Activated CD8-positive, alpha-beta memory T cell treated with anti-CD3 and anti-CD28 coated beads for 1 hour (primary cell): ENCODE measurements at places on chromosomes 13 and 19.

- no peak for DNase-seq
These were observed 3.7 kb downstream of the RAB11B start for GRCh38 chr19:8393871-8394250.

DNA sequence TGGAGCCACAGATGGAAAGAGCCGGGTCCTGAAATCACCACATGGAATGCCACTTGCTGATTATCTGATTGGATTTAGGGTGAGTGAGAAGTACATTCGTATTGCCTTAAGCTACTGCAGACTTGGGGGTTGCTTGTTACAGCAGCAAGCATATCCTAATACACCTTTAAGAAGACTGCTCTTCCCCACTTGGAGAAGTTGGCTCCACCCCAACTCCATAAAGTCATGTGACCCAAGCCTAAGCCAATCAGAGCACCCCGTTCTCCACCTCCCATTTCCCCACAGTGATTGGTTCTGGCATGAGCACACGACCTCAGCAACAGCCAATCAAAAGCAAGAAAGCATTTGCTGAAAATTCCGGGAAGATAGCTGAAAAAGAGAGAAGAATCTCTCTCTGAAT, 23.1 kb downstream of the CACNA1A start:
- no peak for DNase-seq

DNA sequence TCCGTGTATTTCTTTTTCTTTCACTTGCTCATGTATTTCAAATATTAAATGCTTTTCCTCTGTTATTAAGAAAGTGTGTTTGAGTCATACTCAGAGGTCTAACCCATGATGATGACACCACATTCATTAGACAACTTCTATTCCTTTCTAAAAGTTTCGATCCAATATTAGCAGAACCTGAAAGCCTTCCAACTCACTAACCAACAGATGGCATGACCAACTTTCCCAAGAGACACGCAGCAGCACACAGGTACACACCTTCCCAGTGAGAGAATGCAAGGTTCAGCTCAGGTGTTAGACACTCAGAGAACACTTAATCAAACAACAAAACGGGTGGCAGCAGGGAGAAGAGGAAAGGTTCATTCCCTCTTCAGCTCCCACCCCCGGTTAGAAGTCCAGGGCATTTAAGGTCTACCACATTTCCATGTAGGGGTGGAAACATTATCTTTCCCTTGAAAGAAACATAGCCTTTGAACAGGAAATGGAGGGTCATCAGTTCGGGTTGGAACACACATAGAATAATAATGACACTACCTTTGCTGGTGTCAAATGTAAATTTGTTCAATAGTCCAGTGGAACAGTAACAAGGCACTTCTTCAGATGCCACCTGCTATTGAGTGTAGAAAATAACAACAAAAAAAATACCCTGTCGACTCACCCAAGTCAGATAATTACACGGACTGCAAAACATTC, 404.2 kb downstream of the COG6 start:
- no peak for DNase-seq

GRCh38 chr13:98490195-98490836, 86.6 kb downstream of the STK24 start:
- no peak for DNase-seq

GRCh38 chr13:82147526-82147925, 1734.7 kb downstream of the SLITRK1 start:
- no peak for DNase-seq

DNA sequence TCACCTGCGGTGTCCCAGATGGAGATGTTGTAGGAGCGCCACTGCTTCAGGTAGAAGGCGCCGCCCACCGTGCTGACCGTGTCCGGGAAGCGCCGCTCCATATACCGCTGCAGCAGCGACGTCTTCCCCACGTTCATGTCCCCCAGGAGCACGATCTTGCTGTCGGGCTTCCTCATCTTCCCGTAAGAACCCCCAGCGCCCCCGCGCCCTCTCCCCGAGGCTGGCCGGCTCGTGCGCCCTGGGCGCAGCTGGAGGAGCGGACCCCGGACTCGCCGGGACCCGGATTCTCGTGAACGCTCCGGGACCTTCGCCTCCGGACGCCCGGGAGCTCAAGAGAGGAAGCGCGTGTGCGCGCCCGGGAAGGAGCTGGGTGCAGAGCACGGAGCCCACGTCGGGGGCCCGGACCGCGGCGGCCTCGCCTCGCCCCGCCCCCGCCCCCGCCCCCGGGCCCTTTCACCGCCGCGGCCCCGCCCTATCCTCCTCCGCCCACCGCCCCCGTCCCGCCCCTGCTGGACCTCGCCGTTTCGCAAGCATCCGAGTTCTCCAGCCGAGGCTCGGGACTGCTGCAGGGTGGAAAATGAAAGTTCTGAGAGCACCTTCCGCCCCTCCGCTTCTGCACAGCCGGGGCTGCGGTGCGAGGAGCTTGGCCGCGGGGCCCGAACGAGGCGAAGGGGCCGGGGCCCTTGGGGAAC, at the start of gene RAB20:
Gene RAB20, minus strand, starts transcription at position 379 of the 692 bp plus-strand sequence. Its CDS starts 203 bp downstream, at position 176.
- DNase-seq, result peak; percentile 4

DNA sequence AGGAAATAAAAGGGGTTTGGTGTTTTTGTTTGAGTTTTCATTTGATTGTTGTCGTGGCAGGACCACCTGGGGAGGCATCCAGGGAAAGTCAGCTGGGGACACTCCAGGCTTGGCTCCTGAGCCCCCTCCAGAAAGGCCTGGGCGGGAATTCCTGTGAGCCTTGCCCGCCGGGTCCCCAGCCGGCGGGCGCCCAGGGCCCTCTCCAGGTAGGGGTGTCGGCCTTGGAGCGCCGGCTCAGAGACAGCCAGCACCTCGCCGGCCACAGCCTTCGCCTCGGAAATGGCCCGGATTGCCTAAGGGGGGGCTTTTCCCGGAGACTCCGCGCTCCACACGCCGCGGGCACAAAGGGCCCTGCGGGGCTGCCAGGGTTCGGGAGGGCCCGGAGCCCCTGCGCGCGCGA, 125.0 kb downstream of the TNFRSF19 start:
- no peak for DNase-seq

- DNase-seq, result no peak
These were observed 19.1 kb downstream of the LRCH1 start for GRCh38 chr13:46571909-46572595.

DNA sequence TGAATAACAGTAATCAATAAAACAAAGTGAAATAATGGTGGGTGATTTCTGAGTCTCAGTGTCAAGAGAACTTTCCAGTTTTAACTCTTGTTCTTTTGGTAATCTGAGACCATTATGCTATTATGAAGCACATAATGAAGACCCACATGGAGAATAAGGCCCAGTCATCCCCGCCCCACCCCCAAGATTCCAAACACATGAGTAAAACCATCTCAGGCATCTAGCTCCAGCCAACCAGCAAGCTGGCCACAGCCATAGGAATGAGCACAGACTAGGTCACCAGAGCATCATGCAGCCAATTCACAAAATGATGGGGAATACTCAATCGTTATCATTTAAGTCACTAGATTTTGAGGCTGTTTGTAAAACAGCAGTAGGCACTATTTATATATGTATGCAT, 1769.0 kb upstream of the PCDH20 start:
- DNase-seq, result no peak

- DNase-seq, result no peak
These were observed 268.3 kb downstream of the RFC3 start for GRCh38 chr13:34086281-34086680.

DNA sequence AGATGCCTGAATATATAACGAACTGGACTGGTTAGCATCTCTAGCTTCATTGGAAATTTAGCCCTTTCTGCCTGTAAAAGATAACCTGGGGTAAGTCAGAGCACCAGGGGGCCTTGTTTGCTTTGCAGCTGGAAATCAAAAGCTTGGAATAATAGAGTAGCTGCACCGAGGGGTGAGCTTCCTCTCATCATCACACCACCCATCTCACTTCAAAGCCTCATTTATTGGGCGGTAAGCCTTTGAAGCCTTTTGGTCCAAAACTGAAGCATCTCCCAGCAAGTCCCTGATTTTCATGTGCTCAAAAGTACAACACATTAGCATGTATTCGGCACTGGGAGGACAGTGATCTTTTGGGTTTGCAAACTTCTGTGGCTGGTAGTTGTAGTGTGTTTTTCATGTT, 405.1 kb downstream of the FOXO1 start:
- no peak for DNase-seq

DNA sequence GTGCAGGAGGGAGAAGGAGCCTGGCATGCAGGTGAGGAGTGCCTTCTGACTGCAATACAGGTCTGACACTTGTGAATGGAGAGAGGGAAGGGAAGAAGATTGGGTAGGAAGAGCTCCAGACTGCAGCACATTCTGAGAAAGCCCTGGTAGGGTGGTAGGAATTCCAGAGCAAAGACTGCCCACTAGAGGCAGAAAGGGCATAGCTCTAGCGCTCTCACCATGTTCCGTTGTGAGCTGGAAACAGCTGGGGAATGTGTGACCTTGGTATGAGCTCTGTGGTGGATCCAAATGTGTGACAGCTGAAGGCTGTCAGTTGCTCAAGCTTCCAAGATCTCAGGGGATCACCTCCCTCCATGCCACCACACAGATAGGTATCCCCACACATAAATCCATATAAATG, 2.9 kb upstream of the MTUS2 start:
- DNase-seq, result no peak

DNA sequence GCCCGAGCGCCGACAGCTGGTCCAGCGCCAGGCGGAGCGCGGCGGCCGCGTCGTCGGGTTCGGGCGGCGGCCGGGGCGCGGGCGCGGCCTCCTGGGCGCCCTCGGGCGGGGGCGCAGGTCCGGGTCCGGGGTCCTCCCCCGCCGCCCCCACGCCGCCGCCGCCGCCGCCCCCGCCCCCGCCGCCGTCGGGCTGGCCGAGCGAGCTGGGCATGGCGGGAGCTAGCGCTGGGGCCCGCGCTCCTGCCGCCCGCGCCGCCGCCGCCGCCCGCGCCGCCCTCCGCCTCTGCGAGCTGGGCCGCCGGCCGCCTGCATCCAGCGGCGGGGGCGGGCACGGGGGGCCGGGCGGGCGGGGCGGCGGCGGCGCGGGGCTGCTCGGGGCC, 287 bp downstream of the MEX3D start:
- no peak for DNase-seq

GRCh38 chr13:23580684-23581060, 10.5 kb downstream of the TNFRSF19 start:
- no peak for DNase-seq

- no peak for DNase-seq
These were observed 92.6 kb downstream of the SIPA1L3 start for GRCh38 chr19:37999309-38000213.

DNA sequence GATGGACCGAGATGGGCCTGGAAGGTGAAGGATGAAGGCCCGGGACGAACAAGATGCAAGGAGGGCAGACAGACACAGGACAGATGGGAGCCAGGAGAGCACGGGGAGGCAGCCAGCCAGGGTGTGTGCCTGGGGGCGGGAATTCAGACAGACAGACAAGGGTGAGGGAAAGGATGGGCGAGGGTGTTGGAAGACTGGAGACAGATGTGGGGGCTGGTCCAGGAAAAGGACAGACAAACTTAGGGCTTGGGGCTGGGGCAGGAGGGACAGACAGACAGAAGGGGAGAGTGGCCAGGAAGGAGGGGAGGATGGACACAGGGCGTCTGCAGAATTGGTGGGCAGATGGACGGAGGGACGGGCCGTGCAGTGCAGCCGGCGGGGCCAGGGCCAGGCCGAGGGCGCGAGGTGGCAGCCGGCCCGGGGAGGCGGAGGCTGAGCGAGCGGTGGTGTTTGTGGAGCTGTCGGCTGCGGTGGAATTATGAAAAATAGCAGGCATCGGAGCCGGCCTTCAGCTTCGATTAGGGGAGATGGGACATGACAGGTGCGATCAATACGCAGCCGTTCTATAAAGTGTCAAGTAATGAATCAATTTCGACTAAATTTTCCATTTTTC, 4.6 kb upstream of the ERFL start:
- DNase-seq, result no peak

DNA sequence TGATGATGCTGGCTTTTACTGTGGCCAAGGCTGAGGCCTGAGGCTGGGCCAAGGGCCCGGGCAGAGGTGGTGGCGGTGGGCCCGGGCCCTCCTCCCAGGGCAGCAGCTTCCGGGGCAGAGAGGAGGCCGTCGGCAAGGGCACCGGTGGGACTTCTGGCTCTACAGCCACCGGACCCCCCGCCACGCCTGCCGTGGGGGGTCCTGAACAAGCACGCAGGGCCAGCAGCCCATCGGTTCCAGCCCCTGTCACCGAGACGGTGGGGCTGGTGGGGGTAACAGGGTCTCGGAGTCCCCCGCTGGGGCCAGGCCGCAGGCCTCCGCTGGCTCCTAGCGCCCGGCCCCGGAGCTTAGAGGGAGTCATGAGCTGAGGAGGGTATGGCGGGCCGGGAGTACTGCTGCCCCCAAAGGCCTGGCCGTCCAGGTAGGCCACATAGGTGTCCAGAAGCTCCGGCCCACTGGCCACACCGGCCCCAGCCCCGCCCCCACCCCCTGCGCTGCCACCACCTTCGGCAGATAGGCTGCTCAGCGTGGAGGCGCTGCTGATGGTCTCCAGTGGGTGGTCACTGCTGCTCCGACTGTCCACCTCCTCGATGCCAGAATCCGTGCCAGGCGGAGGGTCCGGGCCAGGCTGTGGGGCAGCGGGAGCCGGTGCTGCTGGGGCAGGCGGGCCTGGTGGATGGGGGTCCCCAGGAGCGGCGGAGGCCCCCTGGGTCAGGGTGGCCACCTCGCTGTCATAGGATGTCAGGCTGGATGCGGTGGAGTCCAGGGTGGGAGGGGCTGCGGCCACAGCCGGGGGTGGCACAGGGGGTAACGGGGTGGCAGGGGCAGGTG, 17.3 kb downstream of the C19orf81 start:
- DNase-seq, result no peak

- DNase-seq, result no peak
These were observed 124.9 kb upstream of the CSNK1A1L start for GRCh38 chr13:37230346-37230745.

GRCh38 chr19:44905437-44906160, at the start of gene APOE:
TSS of gene APOE (plus strand) at chr19:44905796. CDS start at chr19:44906625, 829 bp downstream.
- DNase-seq, result no peak

- no peak for DNase-seq
These were observed 800.2 kb downstream of the EFNB2 start for GRCh38 chr13:105735281-105735680.

GRCh38 chr13:36476661-36477060, 44.4 kb downstream of the CCNA1 start:
- DNase-seq, result no peak

GRCh38 chr13:58048670-58049069, 417.1 kb downstream of the PCDH17 start:
- DNase-seq, result no peak

GRCh38 chr13:109790086-109790485, 3.7 kb upstream of the IRS2 start:
- no peak for DNase-seq

DNA sequence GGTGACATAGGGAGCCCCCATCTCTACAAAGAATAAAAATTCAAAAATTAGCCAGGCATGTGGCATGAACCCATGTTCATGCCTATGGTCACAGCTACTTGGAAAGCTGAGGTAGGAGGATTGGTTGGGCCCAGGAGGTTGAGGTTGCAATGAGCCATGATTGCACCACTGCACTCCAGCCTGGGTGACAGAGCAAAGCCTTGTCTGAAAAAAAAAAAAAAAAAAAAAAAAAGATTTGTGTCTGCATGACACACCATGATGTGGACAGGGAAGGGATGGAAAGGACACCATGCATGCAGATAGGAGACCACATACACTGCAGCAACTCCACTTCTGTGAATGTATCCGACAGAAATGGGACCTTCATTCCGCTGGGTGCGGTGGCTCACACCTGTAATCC, 34.0 kb upstream of the HOMER3 start:
- no peak for DNase-seq

- DNase-seq, result no peak
These were observed 2033.0 kb upstream of the PCDH20 start for GRCh38 chr13:63448692-63449091.

GRCh38 chr13:113489549-113490495, 689 bp downstream of the DCUN1D2 start:
- DNase-seq, result no peak
